ENCODE measurements at places on chromosomes 7 and 10.

- DNase-seq: no peak
Observed at GRCh38 chr7:31398815-31399214, 58.3 kb upstream of the NEUROD6 start.

GRCh38 chr10:47420305-47421056 is 36.4 kb upstream of the ZNF488 start:
- no peak for DNase-seq

- no peak for DNase-seq
Observed at GRCh38 chr10:132590094-132590751, 52.6 kb downstream of the INPP5A start.

DNA sequence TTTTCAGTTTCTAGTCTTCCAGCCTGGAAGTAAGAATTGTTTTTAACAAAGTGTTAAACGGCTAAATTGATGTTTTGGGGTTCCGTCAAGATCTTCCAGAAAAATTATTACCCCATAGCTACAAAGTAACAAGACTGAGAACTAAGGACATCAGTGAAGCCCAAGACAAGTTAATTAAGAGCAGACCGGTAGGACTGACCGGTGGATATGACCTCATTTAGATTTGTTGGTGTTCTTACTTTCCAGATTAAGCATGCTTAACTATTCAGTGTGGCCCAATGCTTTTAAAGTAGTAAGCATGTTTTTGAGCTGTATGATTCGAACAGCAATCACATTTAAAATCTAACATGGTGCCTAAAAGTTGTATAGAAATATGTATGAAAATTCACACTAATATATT is 73.1 kb upstream of the RPA3 start:
- DNase-seq: no peak

DNA sequence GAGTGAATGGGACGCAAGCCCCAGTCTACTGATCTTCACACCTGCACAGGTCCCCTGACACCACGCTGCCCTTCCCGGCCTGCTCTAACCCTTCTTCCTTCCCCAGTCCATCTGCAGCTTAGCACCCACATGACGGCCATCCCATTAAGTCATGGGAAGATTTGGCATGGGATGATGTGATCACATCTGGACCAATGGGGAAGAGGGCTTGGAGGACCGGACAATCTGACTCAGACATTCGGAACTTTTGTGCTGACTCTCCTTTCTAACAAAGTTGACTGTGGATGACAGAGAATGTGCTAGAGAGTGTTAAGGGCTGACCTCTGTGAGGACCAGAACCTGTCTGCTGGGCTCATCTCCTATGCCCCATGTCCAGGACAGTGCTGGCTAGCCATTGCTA is 15.6 kb downstream of the CXCL12 start:
- DNase-seq: no peak

GRCh38 chr7:50792342-50793119 is 9.8 kb upstream of the GRB10 start:
- no peak for DNase-seq

- peak; percentile 15 for DNase-seq
Observed at GRCh38 chr7:35036361-35037171, 719 bp downstream of the DPY19L1 start.

- no peak for DNase-seq
Observed at GRCh38 chr10:11397980-11398580, 213.4 kb downstream of the USP6NL start.

DNA sequence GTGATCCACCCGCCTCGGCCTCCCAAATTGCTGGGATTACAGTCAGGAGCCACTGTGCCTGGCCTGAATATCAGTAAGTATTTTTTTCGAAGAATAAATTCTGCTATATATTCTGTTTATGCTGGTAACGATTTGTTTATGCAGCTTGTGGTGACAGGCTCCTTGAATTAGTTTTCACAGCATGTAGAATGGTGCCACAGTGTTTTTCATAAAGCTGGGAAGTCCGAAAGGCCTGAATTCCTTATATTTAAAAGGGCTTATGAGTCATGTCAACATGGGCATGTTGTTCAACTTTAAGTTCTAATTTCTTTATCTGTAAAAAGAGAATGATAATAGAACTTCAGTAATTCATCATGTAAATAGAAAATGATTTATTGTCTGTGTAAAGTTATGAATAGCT is 42.2 kb upstream of the WASL start:
- no peak for DNase-seq

- peak; percentile 40 for DNase-seq
Observed at GRCh38 chr10:7121154-7121797, 289.6 kb downstream of the SFMBT2 start.

- no peak for DNase-seq
Observed at GRCh38 chr7:77338260-77338659, 77.9 kb downstream of the GSAP start.

DNA sequence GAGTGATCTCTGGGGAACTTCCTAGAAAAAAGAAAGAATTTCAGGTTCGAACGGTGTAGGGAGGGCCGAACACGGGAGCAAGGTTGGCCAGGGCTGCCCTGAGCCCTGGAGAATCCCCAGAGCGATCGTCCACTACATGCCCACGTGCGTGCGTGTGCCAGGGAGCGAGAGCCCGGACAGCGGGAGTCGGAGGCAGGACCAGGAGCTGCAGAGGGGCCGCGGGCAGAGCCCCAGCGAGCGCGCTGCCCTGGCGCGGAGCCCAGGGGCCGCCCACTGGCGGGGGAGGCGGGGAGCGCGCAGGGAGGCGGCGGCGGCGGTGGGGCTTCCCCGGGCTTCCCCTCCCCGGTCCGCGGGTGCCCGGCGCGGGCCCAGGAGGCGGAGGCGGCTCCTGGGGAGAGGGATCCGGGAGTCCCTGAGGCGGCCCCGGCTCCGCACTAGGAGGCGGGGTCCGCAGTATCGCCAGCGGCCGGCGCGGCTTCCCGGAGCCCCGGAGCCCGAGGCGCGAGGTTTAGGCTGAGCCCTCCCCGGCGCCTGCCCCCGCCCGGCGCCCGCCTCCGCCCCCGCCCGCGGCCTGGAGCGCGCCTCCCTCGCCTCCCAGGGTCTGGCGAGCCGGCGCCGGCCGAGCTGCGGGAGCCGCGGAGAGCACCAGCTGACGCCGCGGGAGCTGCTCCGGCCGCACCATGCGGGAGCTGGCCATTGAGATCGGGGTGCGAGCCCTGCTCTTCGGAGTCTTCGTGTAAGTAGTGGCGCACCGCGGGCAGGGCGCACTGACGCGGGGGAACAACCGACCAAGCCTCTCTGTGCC is at the start of gene PLPP4:
TSS of gene PLPP4 (plus strand) at position 602 of the 805 bp plus-strand sequence. CDS start at position 681, 79 bp downstream.
- DNase-seq: no peak

- DNase-seq: no peak
Observed at GRCh38 chr7:18241543-18242231, 214.0 kb upstream of the PRPS1L1 start.

GRCh38 chr7:73880755-73881328 is 19.9 kb downstream of the TMEM270 start:
- DNase-seq: no peak

- DNase-seq: no peak
Observed at GRCh38 chr10:48929413-48929990, 10.1 kb downstream of the LRRC18 start.

GRCh38 chr7:150959739-150960734 is 18.1 kb downstream of the KCNH2 start:
- no peak for DNase-seq

DNA sequence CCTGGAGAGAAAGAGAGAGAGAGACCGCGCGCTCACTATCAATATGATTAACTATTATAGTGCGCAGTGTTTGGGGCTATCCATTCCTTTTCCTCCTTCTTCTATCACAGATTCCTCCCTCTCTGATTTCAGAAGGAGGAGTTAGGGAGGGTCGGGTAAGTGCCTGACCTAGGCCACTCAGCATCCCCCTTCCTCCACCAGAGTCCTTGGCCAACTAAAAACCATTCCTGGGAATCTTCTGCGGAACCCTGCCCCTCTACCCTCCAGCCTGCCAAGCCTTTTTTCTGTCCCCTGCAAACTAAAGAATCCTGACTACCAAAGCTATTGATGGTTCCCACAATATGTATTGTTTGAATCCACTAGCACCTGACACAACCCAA is 256.2 kb upstream of the NFE2L3 start:
- DNase-seq: no peak

- no peak for DNase-seq
Observed at GRCh38 chr7:87435546-87435945, 39.9 kb downstream of the ABCB4 start.

- no peak for DNase-seq
Observed at GRCh38 chr10:58666024-58666423, 153.4 kb downstream of the BICC1 start.

DNA sequence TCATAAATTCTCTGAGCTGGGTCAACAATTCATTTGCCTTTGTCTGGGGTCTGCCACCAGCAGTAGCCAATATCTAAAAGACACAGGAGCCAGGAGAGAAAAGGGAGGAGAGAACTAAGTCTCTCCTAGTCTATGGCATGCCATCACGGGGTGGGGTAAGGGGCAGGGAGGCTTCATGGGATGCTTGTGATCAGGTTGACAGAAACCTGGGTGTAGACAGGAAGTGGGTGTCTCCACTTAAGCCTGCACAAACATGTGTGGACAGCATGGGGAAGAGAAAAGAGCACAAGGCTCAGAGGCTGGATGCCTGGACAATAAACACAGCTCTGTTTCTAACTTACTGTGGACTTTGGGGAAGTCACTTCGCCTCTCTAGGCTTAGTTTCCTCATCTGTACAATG is 11.5 kb upstream of the C10orf53 start:
- DNase-seq: no peak

DNA sequence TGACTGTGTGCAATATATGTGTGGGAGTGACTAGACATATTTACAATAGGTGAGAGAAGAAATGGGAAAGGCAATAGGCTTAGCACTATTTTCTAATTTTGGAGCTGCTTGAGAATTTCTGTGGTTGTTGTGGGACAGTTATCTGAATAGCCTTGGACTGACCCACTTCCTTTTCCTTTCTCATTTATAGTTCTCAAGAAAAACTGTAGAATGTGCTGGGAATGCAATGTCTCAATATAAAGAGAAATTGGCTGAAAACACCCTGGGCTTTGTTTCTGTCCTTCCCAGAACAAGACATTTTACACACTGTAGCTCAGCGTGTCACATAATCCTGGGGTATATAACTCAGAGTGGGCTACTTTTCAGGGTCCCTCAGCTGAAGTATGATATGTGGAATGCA is 153.0 kb upstream of the RHOBTB1 start:
- no peak for DNase-seq

GRCh38 chr7:108875139-108875538 is 305.5 kb downstream of the DNAJB9 start:
- DNase-seq: no peak

All from activated CD4-positive, alpha-beta T cell treated with anti-CD3 and anti-CD28 coated beads for 1 hour (primary cell).